Activated effector memory CD4-positive, alpha-beta T cell treated with anti-CD3 and anti-CD28 coated beads, Interleukin-2, amount 50 U/mL, for 16 hours (primary cell): ENCODE measurements at places on chromosomes 13 and 19.

- no peak for DNase-seq
Measured at GRCh38 chr13:98761126-98761985, 8.9 kb upstream of the SLC15A1 start.

DNA sequence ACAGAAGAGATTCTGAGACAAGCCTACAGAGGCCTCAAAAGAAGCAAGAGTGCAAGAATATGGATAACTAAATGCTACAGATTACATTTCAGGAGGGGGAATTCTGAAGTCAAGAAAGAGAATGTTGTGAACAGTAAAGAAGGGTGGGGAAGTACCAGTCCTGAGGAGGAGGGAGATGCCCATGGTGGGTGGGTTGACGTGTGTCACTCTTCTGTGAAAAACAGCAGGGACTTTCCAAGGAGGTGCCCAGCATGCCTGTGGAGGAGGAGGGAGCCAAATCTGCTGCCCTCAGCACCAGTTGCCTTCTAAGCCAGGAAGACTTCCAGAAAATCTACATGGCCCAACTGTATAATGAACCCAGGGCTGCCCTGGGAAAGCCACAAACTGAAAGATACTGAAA lies 87.7 kb downstream of the SGCG start:
- peak; percentile 67 for DNase-seq

GRCh38 chr19:42022616-42023015 lies 28.6 kb upstream of the ATP1A3 start:
- DNase-seq: no peak

DNA sequence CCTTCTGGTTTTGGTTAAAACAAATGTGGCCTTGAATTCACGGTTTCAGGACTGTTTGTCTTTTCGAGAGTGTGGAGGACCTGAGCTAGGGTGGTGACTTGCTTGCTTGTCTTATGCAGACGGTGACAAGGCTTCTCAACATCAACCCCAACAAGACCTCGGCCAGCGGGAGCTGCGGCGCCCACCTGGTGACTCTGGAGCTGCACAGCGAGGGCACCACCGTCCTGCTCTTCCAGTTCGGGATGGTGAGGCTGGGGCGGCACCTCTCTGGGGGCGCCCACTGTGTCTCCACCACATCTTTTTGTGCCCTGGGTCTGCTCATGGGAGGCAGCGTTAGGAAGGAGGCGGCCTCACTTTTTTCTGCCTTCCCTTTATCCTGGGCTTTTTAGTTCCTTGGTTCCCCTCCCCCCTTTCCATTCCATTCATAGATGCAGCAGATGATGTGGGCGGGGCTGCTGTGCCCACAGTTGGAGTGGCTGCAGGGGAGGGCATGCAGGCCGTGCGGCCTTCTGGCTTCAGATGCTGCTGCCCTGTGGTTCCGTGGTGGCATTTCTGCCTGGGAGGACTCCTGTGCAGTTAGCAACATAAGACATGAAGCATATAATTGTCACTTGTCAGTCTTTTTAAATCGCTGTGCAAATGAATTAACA lies 23.3 kb downstream of the LAMP1 start:
- no peak for DNase-seq

DNA sequence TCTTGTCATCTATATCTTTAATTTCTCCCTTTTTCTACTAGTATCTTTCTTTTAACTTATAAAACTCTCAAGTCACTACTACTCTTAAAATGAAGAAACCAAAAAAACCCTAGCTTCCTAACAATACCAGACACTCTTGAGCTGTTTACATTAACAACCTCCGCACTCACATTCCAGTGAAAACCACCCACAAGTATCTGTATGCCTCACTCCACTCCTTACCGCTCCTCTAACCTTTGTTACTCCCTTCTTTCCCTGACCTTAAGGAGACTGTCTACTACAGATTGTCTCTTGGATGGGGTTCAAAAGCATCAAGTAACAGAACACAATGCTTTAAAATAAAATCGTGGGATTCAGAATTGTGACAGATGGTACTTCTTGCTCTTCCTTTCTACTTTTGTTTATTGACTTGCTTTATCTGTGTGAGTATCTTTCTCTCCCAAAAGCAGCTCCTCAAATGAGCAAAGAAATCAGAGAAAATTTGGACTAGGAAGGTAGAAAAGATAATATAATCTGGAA lies 110.0 kb upstream of the FBXL3 start:
- no peak for DNase-seq

- DNase-seq: no peak
Measured at GRCh38 chr19:35005256-35005977, 5.3 kb downstream of the GRAMD1A start.

GRCh38 chr13:109745060-109745459 lies 41.3 kb downstream of the IRS2 start:
- no peak for DNase-seq

GRCh38 chr19:5352229-5352763 lies 11.7 kb upstream of the PTPRS start:
- no peak for DNase-seq

GRCh38 chr13:99796175-99796819 lies 175.3 kb downstream of the ZIC5 start:
- DNase-seq: no peak

GRCh38 chr19:29687244-29687896 lies 22.1 kb downstream of the PLEKHF1 start:
- DNase-seq: peak; percentile 77

- no peak for DNase-seq
Measured at GRCh38 chr13:31927219-31927653, 104.3 kb upstream of the FRY start.

- no peak for DNase-seq
Measured at GRCh38 chr13:105509981-105510762, 1025.3 kb downstream of the EFNB2 start.

DNA sequence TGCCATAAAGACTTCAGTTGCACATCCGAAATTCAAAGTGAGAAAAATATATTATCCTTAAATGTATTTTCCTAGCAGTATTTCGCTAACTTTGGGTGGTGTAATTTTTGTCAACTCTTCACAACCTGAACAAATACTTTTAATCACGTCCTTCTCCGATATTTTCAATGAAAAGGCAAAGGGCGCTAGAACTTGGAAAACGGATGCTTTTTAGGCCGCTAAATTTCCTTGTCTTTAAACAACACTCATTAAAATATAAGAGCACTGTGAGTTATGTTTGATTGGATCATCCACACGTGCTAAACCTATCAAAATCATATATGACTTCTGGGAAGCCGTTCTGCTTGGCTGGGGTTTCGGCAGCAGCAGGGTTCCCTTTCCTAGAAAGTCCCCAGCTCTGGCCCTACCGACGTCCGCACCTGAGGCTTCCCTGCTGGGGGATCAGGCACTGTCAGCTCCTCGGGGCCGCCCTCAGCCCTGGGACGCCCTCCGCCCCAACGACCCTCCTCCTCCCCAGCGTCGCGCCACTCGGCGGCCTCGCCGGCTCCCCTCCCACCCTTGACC lies 462 bp upstream of the MPHOSPH8 start:
- DNase-seq: no peak
